DMS79 (cell line): ENCODE measurements at places on chromosomes 11 and 22.

DNA sequence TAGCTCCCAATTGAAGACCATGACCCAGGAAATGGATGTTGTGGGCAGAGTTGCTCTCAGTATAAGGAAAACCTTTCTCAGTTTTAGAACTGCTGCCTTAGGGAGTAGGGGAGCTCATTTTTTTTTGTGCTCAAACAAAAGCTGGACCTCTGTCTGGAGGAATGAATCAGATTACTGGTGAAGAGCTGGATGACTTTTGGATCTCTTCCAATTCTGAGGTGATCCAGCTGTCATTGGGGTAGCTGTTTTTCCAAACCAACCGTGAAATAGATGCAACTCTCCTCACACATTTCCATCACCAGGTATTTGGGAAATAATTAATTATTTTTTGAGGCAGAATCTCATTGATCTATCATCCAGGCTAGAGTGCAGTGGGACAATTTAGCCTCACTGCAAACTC, 251.3 kb upstream of the PLET1 start:
- no peak for DNase-seq

DNA sequence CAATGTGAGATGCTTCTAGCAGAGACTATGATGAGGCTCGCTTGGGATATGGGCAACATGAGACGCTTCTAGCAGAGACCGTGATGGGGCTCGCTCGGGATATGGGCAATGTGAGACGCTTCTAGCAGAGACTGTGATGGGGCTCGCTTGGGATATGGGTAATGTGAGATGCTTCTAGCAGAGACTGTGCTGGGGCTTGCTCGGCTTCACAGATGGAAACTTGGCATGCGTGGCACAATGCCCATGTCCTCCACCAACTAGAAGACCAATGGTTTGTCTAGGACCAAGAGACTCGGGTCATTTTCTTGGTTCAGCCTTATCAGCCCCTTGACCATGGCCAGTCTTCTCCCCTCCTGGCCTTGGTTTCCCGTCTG, 7.1 kb downstream of the MYEOV start:
- DNase-seq: no peak

DNA sequence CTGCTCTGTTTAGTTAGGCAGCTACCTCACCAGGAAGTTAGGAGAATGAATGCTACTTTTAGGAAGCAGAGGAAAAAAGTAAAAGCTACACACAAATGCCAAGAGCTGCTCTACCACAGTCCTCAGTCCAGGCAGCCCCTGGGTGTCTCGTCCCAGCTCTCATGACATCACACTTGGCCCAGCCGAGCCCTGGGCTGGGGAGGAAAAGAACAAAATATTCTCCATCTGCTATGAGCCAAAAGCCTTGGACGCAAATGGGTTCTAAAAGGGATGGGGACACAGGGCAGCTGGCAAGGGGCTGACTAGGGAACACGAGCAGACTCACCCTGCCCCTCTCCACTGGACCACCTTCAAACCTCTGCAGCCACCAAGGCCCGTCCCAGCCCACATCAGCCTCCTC, 26.1 kb downstream of the TMEM184B start:
- DNase-seq: no peak

DNA sequence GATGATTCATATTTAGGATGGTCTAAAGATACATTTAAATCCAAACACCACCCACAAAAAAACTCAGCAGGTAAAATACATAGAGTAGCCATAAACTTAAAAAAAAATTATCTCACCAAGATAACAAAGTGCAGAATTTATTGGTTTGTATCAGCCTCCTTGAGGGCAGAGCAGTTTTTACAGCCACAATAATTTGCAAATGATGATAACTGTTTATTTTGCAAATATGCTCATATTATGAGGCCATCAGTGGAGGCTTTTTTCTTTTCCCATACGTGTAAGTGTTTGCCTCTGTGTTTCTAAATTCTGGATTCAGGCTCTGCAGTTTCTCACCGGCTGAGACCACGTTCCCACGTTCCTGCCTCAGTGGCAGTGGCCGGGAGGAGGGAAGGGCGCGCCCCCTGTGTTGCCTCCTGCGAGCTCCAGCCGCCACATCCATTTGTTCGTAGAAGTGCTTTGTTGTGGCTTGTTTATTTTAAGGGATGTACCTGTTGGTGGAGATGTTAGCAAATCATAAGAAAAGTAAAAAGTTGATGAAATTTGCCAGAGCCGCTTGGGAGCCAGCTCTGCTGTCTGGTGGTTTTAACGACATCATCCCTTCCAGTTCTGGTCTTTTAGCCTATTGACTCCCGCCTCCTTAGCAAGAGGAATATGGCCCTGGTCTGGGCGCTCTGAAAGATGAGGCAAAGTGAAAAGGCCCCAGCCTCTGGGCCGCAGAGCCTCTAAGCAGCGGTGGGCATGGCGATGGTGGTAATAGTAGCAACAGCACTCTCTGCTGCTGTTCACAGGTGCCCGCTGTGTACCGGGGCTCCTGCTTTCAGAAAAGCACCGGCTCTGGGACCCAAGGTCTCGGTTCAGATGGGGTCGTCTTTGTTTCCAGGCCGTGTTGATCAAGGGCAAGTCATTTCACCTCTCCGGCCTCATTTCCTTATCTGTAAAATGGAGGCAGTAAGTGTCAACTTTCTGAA, 66.7 kb upstream of the PPARA start:
- DNase-seq: no peak

DNA sequence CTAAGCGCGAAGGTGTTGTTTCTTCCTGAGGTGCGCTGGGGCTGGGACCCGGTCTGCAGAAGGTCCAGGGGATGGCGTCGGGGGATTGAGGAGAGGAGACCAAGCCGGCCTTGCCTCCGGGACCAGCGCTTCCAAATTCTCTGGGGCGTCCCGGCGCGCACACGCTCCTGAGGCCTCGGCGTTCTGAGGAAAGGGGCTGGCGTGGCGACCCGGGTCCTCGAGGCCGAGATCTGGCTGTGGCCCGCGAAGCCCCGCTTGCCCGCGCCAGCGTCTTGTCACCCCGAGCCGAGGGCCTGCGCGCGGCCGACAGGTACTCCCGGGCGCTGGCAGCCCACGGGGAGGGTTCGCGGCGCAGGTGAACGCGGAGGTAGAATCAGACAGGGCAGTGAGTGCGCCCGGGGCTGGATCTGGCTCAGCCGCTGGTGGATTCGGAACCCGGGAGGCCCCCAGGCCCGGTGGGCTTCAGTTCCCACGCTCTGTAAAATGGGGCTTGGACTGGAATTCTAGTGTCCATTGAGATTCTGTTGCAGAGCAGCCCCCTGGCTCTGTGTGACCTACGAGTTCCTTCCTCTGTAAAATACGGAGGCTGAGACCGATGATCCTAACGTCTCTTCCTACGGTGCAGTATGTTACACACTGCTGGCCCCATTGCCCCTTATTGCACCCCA, 14.7 kb downstream of the SSH3 start:
- peak; percentile 51 for DNase-seq

DNA sequence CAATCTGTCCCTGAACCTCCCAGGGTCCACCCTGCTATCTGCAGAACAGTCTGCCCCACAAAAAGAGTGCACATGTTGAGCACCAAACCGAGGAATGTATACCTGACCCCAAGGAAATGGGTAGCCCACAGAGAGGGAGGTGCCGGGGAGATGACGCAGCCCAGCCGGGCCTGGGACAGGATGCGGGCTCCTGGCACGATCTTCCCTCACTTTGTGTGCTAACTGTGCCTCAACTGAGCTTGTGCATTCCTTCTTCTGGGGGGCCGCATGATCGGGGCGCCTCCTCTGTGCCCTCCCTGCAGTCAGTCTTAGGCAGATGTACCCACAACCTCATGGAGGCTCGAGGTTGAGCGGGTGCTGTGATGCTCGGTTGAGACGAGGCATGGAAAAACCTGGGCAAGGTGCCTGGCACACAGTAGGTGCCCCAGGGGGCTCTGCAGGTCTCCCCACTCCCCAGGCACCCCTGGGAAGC, 2.4 kb downstream of the GAS2L1 start:
- no peak for DNase-seq

GRCh38 chr22:44159221-44159620, 21.5 kb upstream of the PARVG start:
- no peak for DNase-seq

GRCh38 chr11:119970555-119971304, 167.2 kb downstream of the TRIM29 start:
- DNase-seq: no peak

DNA sequence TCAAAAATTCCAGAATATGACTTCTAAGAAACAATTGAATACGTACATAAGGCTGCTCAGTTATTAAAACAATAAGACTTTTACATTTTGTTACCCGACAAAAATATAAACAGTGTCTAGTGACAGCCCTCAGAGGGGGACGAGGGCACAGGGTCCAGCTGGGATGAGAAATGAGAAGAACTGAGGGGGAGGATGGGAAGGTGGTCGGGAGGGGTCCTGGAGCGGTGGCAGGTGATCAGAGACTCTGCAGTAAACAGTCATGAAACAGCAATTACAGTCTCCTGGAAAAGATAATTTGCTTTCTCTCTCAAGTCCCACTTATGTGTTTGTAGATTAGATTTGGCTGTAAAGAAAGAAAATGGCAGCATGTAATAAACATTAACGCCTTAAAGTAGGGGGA, 56.0 kb downstream of the PACSIN2 start:
- no peak for DNase-seq

DNA sequence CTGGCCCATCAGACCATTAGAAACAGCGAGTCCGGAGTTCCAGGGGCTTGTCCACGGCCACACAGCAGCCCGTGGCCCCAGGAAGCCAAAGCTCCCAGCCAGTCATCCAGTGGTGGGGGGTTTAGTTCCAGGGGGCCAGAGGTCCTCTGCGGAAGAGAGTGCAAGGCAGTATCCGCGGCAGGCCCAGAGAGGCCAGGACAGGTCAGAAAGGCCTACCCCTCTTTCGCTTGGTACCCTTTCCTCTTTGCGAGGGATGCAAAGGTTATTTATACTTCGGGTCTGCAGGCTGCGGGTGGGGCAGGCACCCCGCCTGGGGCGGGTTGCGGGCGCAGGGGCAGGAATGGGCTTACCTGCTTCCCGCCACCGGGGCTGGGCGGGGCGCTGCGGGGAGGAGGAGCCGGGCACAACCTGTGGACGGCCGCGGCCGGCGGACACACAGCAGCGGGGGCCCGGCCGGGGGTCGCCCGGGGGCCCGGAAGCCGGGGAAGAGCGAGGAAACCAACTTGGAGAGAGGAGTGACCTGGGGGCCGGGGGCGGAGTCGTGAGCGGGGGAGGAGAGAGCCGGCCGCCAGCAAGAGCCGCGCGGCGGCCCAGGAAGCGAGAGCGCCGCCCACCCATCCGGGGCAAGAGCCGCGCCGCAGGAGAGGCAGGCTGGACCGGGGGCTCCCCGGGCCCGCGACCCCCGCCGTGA, at the start of gene SH3BP1:
TSS of gene SH3BP1 (plus strand) at position 600 of the 691 bp plus-strand sequence. CDS start 119 bp downstream, outside the sequence.
- no peak for DNase-seq

DNA sequence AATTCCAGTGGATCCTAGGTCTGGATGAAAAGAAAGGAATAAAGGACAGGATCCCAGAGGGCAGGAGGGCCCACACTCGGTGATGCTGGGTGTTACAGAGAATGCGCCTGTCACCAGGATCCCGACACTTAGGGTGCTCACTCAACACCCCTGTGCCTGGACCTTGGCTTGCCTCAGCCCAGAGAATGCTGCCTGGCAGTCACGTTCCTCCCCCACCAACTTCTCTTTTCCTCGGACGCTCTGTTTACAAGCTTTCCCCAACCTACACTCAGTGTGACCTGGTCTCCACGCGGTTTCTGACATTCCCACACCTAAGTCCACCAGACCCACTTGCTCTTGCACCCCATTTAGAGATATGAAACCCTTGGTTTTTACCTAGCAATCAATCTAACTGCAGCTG, 38.0 kb upstream of the ETS1 start:
- no peak for DNase-seq

- DNase-seq: no peak
Observed at GRCh38 chr22:44669561-44669976, 32.4 kb upstream of the PRR5 start.

DNA sequence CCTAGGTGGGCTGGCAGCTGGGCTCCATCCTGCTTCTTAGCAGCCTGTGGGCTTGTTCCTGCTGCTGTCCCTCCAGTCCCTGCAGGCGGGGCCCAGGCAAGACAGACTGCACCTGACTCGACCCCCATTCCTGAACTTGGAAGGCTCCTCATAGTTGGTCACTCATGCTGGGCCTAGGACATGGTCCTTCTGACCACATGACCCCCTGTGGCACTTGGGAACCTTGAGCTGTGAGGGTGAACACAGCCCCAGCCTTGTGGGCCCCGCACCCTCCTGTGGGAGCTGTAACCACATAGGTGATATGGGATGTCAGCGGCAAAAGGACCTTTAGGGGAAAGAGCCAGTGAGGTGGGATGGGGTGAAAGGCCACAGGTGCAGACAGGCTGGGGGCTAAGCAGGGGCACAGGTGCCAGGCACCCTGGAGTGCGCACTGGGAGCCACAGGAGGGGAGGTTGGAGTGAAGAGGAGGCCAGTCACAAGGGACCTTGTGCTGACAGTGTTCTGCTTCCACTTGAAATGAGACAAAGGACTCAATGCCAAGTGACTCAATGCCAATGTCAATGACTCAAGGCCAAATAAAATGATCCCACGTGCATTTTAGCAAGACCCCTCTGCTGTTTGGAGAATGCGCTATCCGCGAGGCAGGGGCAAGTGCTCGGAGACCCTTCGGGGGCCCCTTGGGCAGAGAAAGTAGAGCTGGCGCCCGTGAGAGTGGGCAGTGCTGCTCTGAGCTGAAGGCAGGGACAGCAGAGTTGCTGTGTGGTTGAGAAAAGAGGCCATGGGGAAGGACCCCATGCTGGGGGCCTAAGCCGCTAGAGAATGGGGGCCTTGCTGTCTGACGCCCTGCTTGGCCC, 90.7 kb downstream of the MORC2 start:
- no peak for DNase-seq

- DNase-seq: no peak
Observed at GRCh38 chr11:43546561-43547429, 133.7 kb upstream of the HSD17B12 start.

- DNase-seq: no peak
Observed at GRCh38 chr11:119029069-119029339, 1.7 kb downstream of the SLC37A4 start.

DNA sequence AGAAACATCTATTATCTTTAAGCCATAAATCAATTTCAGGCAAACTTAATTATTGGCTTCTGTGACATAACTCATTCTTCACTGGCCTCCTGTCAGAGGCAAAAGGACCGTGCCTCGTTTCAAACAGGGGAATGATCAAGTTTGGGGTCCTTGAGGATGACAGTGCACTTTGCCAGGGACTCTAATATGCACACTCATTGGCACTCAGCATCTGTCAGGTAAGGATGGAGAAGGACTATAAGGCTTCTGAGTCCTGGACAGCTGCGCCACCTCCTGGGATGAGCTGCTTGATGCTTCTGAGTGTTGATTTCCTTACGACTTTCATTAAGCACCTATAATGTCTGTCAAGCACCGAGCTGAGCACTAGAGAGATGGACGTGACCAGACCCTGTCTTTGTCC, 20.2 kb downstream of the BPIFC start:
- DNase-seq: no peak

DNA sequence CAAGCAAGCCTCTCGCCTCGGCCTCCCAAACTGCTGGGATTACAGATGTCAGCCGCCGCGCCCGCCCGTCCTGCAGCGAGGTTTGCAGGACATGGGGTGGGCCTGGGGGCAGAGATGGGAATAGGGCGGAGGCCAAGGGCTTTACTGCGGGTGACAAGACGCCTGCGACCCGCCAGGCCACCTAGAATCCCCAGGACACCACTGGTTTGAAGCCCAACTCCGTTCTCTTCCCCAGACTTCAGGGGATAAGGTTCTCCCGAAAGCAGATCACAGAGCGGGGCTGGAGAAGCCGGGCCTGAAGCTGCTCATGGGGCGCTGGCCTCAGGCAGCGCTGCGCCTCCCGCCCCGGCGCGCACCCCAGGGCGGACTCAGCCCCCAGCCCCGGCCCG, 354 bp downstream of the POLR2L start:
- DNase-seq: no peak
